Kidney tubule cell (primary cell): ENCODE measurements at places on chromosomes 1 and 21.

- DNase-seq: no peak
These were observed 23.5 kb downstream of the PHGDH start for GRCh38 chr1:119735217-119735616.

DNA sequence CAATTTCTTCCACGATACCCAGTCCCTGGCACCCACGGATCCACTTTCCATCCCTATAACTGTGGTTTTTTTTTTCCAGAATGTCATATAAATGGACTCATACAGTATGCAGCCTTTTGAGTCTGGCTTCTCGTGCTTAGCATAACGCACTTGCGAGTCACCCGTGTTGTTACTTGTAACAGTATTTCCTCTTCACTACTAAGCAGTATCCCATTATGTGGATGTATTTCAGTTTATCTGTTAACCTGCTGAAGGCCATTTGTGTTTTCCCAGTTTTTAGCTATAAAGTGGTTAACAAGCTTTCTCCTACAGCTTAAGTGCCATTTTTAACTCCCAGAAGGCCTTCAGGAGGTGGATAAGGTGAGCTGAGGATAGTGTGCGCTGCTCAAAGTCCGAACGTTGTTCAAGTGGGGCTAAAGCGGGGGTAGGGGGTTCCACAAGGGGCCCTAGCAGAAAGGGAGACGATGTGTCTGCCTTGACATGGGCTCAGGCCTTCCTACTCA is 829 bp downstream of the ADAR start:
- DNase-seq: peak; percentile 54

DNA sequence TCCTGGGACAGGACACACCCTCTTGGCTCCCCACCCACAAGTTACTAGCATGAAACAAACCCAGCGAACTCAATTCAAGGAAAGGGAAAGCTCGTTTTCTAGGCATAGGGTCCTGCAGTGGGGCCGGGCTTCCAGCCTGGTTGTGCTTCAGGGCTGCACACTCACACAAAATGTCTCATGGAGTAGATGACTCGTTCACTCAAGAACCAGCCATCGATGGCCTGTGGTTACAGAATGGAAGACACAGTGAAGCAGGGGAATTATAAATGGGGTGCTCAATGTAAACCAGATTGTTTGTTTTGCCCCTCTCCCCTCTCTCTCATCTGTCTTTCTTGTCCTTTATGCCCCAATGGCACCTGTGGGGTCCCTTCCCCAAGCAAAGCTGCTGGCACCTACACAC is 56.0 kb upstream of the COX20 start:
- DNase-seq: peak; percentile 35

GRCh38 chr1:84539972-84540371 is 33.6 kb upstream of the GNG5 start:
- DNase-seq: no peak

DNA sequence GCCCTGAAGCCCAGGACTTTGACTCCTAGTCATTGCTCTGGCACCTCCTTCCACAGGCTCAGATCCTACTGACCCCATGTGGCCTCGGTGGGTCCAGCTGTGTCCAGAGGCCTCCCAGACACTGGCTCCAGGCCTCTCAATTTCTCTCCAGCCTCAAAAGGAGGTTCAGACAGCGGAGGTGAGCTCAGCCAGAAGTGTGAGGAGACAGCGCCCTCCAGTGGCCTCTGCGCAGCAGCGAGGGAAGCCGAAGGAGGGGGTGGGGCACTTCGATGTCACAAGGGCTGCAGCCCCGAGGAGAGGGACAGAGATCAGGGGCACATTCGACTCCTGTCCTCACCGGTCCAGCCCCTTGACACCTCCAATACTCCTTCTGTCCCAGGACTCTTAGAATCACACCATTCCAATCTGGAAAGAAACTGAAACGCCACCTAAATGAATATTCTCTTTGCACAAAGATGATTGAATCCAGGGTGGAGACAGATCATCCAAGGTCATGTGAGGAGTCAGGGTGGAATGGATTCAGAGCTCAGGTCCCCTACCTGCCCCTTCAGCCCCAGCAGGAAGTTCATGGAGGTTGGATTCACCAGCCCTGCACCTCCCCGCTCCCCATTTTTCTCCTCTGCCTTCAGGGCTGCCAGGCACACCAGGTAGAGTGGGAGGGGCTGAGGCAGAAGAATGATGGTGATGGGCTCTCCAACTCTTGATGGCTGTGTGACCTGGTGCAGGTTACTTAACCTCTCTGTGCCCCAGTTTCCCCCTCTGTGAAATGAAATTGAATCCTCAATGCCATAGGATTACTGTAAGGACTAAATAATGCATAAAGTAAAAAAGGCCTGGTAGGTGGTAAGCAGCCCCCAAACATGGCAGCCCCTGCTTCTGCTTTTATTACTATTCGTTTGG is 34.8 kb upstream of the ZBTB40 start:
- DNase-seq: peak; percentile 76

- peak; percentile 81 for DNase-seq
These were observed 529 bp upstream of the PRMT2 start for GRCh38 chr21:46634966-46635323.

- DNase-seq: no peak
These were observed 12.9 kb downstream of the PLEKHM2 start for GRCh38 chr1:15696956-15697521.

DNA sequence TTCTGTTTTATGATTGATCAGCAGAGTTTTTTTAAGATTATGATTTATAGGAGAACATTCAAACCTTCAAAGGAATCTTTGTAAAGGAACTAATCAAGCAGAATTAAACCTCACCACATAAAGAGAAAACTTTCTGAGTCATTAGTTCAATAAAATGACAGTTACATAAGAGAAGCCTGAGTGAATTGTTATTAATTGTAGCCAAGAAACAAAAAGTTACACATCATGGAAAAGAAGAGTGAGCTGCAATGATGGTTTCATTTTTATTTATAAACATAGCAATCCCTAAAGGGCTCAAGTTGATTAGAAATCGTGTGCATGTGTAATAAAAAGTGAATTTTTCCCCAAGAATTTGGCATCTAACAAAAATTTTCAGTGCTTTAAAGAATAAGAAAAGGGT is 731.4 kb downstream of the LTN1 start:
- peak; percentile 32 for DNase-seq

- no peak for DNase-seq
These were observed 365.0 kb downstream of the LTN1 start for GRCh38 chr21:28627691-28628090.

GRCh38 chr1:201719812-201720521 is 109.0 kb upstream of the IPO9 start:
- DNase-seq: peak; percentile 23

DNA sequence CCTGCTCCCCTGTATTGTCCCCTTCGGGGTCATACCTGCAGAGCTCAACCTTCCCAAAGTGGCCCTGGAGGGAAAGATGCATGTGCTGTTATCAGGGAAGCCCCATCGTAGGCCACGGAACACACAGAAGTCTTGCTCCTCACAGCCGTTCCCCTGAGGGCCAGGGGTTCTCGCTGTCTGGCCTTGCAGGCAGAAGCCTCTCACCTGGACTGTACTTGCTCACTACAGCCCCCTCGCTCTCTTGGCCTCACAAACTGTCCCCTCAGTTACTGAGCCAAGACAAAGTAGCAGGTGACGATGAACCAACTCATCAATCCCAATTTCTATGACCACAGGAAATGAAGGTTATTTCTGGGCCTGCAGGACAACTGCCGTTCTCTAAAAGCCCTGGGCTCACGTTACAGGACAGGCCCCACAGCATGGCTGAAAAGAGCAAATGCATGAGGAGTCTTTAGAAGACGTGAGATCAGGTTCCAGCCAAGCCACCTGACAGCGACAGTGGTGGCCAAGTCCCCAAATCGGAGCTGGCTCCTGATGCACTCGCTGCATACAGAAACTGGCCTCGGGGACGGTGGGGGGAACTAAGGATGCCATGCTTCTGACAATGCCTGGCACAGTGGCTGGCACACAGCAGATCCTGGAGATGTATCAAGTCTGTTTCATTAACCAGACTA is 95.0 kb downstream of the RAVER2 start:
- DNase-seq: no peak

DNA sequence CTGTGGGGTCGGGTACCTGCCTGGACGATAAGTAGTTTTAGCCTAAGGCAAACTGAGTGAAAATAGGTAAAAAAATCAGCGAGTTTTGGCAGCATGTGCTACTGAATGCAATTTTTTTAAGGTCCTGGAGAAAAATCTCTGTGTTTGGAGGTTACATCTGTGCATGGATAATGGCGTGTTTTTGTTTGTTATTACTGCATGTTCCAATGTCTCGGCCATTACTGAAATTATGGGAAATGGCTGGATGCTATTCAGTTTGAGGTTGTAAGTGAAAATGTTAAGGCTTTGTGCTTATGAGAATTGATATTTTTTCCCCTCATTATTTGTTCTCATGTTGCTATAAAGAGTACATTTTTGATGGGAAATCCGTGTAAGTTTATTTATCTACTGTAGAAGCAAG is 441.7 kb downstream of the PRDM2 start:
- no peak for DNase-seq

GRCh38 chr1:46687921-46688509 is 16.4 kb downstream of the TEX38 start:
- DNase-seq: no peak

DNA sequence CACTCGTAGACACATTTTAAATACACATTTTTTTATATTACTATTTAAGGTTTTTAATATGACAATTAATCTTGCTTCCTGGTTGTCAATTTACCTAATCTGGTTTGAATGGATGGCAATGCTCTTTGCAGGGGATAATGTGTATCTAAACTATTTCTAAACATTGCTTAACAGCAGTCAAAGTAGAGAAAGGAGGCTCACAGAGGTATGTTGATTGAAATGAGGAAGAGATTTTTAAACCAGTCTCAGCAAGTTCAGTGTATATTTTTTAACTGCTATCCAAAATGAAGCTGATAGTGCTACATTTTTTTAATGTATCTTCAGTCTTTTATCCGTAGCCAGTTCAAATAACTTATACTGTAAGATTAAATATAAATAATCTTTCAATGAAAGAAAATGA is 17.4 kb downstream of the FMO1 start:
- DNase-seq: no peak

GRCh38 chr1:103110701-103111100 is 2.4 kb upstream of the COL11A1 start:
- peak; percentile 40 for DNase-seq

GRCh38 chr1:55131218-55131617 is 83.9 kb downstream of the USP24 start:
- peak; percentile 34 for DNase-seq

DNA sequence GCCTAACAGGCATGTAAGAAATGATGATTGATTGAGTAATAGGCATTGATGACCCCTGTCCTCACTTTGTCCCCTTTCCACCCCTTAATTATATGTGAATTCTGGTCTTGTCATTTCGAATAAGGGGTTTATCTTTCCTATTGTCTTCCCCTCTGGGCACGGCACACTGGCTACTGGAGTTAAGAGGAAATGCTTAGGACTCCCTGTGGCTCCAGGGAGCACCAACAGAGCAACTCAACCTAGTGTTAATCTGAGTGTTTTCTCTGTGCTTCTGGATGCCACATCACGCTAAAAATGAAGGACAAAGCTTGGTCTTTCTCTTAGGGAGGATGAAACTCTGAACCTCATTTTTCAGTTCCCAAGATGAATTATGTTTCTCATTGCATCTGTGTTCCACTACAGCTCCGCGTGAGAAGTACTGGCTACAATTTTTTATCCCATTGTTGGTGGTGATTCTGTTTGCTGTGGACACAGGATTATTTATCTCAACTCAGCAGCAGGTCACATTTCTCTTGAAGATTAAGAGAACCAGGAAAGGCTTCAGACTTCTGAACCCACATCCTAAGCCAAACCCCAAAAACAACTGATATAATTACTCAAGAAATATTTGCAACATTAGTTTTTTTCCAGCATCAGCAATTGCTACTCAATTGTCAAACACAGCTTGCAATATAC is 5.3 kb downstream of the FCER1A start:
- DNase-seq: no peak

DNA sequence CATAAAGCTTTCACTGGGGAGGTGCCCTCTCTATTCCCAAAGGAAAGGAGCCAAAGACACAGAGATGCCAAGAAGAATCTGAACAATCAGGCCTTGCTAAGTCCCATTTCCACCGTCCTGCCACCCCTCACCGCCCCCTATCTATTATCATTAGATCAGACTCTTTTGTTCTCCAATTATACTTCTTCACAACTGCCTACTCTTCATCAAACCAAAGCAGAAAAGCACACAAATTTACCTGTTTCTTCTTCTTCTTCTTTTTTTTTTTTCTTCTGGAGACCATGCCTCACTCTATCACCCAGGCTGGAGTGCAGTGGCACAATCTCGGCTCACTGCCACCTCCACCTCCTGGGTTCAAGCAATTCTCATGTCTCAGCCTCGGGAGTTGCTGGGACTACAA is 43.1 kb upstream of the ARHGEF10L start:
- no peak for DNase-seq

- DNase-seq: peak; percentile 61
These were observed 35.9 kb downstream of the ITPKB start for GRCh38 chr1:226702957-226703831.

DNA sequence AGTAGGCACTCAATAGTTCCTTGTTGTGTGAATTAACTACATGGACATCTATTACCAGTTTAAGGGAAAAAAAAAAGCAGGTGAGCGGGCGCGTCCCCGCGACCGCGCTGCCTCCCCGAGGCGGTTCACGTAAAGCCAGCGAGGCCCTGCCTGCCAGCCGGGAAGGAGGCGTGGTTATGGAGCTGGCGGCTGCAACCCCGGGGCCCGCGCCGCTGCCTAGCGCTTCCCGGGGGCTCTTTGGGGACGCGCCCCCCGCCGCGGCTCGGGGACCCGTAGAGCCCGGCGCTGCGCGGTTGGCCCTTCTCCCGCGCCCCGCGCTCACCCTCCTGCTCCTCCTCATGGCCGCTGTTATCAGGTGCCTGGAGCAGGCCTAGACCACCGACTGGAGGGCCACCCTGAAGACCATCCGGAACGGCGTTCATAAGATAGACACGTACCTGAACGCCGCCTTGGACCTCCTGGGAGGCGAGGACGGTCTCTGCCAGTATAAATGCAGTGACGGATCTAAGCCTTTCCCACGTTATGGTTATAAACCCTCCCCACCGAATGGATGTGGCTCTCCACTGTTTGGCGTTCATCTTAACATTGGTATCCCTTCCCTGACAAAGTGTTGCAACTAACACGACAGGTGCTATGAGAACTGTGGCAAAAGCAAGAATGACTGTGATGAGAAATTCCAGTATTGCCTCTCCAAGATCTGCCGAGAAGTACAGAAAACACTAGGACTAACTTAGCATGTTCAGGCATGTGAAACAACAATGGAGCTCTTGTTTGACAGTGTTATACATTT is 2.6 kb upstream of the CC2D1B start:
- peak; percentile 68 for DNase-seq

DNA sequence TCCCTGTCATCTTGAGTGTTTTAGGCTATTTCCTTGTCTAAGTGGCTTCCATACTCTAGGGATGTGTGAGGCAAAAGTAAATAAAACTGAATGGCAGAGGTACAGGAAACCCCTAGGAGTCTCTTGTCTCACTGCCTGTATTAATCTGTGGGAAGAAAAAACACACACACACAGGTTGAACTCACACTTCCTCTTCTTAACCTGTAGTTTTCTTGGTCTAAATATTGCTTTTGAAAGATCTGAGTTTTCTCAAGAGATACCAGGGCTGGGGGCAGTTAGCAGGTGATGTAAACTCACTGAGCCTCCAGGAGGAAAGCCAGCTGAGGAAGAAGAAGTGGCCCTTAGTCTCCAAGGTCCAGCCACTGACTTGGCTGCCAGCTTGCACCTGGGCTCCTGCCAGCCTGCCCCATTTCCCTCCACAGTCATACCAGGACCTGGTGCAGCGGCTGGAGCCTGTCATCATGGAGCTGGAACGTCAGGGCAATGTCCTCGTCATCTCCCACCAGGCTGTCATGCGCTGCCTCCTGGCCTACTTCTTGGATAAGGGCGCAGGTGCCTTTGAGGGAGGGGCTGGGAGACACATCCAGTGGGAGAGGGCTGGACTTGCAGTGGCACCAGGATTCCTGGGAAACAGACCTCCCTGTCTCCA is 16.9 kb downstream of the PFKFB2 start:
- DNase-seq: no peak

GRCh38 chr1:15083578-15083977 is 70.0 kb upstream of the TMEM51 start:
- DNase-seq: no peak
